ENCODE measurements at places on chromosomes 12 and 14. TPM values are rescaled to one million over a fixed set of nuclear protein-coding genes. Genes with fewer than 3 reads are reported as not detected.

The KRT6C gene
- total RNA-seq, result not detected

The COX8C gene
- 0.94 TPM for total RNA-seq

The MRPL52 gene
- total RNA-seq, result 110 TPM

DNA sequence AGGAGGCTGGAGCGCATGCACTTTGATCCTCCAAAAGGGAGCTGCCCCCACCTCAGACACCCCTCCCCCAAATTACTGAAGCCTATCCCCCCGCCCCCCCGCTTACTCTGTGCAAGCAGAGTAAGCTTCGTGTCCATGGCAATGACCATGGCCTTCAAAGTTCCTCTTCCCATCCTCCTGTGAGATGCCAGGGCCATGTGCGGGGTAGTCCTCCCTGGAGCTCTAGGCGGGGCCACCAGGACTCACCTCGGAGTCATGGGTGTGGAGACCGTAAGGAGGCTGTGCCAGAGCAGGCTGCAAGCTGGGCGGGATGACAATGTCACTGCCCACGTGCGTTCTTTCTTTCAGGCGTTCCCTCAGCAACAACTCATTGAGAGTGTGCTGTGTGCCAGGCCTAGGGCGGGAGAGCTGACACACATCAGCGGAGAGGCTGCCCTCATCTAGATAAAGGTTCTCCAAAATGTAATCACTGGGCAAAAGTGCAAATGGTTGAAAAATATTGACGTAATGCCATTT, 66.8 kb downstream of the C14orf132 start:
- DNase-seq, result peak; percentile 43

DNA sequence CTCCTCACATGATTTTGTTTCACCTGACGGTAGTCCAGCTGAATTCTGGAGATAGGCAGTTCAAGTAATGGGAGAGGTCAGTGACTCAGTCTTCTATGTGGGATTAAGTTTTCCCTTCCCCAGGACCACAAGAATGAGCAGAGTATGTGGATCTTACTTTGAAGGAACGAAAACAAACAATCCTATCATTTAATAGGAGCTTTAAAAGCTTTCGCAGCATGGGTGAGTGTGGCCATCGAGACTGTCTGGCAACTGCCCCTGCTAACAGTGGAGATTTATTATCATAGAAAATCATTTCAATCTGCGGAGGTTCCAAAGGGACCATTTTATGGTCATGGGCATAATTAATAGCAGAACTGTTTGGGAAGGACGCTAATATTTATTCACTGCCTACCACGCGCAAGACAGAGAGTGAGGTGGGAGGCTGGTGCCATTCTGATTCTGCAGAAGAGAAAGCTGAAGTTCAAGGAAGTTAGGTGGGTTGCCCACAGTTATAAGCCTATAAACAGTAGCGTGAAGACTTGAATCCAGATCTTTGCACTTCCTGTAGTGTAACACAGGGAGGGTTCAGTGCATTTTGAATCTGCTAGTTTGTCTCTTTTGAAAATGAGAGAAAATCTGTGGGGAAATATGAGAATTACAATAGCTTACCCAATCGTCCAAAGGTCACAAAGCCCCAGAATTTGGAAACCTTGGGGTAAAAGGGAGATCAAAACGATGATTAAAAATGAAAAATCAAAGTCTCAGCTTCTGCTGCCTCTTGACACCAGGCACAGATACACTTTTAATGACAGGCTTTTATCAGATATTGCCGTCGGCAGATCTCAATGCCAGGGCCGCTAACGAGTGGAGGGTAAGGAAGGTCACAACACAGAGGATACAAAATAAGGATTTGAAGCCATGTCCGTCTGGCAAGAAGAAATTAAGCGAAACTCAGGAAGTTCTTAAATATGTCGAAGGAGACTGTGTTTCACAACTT, 209.6 kb downstream of the CRADD start:
- DNase-seq, result no peak

DNA sequence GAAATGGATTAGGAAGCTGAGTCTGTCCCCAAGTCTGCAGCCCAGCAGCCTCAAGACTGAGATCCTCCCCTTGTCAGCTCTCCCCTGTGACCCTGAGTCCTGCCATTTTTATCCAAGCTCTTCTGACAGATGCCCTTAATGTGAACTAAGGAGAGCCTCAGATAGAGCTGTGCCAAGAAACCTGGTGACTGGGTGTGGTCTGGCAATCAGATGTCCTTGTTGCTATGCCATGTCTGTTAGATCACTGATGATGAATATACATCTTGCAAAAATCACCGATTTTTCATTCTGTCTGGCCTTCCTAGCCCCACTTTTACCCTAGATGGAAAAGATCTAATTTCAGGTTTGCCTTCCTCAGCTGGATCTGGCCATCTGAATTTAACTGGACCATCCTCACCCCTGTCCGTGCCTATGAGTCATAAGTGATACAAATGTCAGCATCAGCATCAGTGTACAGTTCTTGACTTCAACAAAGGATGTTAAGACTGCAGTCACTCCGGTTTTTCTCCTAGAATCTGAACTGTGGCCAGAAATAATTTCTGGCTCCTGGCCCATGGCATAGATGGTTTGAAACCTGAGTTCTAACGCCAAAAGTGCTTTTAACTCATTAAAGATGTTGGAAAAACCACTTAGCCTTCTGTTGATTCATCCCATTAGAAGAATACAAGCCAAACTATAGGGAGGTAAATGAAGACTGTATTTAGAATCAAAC, 61.2 kb upstream of the GRIP1 start:
- no peak for DNase-seq

GRCh38 chr12:76391461-76391860, 43.2 kb upstream of the BBS10 start:
- no peak for DNase-seq

DNA sequence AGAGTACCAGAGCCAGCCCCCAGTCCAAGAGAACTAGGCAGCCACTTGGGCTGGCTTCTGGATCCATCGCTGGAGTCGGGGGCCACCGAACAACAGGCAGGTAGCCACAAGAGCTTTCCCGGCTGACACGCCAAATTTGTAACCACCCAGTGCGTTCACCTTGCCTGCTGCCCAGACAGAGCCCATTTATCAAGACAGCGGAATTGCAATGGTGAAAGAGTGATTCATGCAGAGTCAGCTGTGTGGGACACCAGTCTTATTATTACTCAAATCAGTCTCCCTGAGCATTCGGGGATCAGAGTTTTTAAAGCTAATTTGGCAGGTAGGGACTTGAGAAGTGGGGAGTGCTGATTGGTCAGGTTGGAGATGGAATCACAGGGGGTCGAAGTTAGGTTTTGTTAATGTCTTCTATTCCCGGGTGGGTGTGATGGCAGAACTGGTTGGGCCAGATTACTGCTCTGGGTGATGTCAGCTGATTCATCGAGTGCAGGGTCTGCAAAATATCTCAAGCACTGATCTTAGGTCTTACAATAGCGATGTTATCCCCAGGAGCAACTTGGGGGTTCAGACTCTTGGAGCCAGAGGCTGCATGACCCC, 64.3 kb downstream of the PDE6H start:
- DNase-seq, result no peak

DNA sequence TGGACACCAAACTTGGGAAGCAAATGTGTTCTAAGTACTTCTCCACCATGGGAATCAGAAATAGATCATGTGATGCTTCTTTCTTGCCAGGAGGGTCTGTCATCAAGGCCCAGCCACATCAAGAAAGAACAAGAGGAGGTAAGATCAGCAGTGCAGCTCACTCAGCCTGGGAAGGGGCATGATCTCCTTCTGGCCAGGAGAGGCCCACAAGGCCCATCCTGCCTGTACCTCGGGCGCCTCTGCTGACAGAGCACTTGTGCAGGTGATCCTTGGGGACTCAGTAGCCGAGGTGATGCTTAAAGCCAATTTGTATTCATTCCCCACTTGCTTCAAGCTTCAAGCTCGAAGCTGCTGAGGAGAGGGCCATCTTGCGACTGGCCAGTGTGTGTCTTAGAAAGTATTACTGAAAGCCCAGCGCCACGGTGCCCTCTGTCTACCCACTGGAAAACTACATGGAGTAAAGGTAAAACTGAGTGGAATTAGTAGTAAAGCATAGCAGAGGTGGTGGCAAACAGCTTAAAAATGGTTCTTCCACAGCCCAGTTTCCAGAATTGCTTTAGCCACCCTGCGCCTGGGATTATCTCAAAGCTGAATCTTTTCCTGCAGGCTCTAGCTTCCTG, 26.2 kb downstream of the RTRAF start:
- DNase-seq, result peak; percentile 60

GRCh38 chr14:67934087-67934486, 114.5 kb downstream of the RAD51B start:
- DNase-seq, result no peak

DNA sequence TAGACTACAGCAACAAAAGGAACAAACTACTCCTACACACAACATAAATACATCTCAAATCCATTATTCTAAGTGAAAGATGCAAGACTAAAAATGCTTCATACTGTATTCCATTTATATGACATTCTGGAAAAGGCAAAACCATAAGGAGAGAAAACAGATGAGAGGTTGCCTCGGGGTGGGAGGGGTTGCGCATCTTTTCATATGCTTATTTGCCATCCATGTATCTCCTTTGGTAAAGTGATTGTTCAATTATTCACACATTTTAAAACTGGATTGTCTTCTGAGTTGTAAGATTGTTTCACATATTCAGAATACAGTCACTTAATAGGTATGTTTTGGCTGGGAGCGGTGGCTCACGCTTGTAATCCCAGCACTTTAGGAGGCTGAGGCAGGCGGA, 5.1 kb upstream of the TMEM263 start:
- DNase-seq, result no peak

- DNase-seq, result no peak
Measured at GRCh38 chr14:91827746-91828145, 39.6 kb downstream of the TC2N start.

- DNase-seq, result no peak
Measured at GRCh38 chr12:132029503-132030300, 80.0 kb downstream of the EP400 start.

GRCh38 chr12:71725011-71725410, 29.7 kb upstream of the RAB21 start:
- DNase-seq, result no peak

- DNase-seq, result no peak
Measured at GRCh38 chr12:13183620-13184019, 12.9 kb upstream of the EMP1 start.

GRCh38 chr14:70139384-70139783, 49.4 kb downstream of the SLC8A3 start:
- no peak for DNase-seq

DNA sequence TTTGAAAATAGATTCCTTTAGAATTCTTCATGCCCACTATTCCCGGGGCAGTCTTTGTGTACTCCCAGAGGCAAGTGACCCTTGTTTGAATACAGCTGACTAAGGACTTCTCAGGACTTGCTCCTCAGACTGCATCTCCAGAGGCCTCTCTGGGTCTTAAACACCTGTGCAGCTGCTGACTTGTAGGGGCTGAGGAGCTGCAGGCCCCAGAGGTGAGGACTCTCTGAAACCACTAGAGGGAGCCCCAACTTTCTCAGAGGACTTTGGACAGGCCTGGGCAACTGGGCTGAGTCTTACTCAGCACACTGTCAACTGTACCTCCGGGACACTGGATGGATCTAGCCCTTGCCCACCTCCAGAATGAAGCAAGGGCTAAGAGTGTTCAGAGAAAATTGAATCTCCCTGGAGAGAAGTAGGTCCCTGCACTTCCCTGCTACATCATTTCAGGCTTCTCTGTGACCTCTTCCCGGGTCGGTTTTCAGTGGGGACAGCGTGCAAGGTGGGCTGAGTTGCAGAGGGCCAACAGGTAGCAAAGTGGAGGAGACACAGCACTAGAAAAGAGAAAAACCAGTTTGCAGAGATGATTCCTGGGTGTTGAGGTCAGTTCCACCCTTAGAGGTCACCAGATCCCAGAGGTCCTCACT, 164.6 kb downstream of the TMEM117 start:
- DNase-seq, result no peak

- no peak for DNase-seq
Measured at GRCh38 chr12:127150479-127150878, 1116.5 kb upstream of the TMEM132C start.

DNA sequence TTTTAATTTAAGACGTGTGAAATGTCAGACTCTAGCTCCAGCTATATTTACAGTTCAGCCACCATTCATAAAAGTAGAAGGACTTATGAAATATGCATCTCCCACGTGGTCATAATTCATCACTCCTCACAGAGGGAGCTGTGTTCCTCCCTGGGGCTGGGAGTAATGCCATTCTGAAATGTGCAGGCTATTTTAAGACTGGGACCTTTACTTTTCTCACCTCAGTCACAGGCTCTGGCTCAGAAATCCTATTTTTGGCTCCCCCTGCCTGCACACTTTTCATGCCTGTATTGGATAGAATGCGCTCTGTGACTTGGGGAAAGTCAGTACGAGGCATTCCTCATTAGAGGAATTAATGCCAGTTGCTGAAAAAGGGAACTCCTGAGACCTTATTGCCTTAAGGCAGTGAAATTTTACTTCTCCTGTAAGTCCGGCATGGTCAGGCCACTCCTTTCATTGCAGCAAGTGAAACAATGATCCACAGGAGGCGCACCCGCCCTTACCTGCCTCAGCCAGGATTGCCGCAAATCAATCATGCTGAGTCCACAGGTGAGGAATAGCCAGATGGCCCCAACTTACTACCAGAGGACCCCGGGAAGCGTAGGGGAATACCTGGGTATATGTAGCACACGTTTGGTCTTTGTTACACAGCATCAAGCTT, 1133.2 kb upstream of the TMEM132C start:
- no peak for DNase-seq

GRCh38 chr12:30764251-30764650, 9.5 kb upstream of the CAPRIN2 start:
- no peak for DNase-seq

- DNase-seq, result peak; percentile 6
Measured at GRCh38 chr14:34582117-34582680, 42.7 kb upstream of the EAPP start.

DNA sequence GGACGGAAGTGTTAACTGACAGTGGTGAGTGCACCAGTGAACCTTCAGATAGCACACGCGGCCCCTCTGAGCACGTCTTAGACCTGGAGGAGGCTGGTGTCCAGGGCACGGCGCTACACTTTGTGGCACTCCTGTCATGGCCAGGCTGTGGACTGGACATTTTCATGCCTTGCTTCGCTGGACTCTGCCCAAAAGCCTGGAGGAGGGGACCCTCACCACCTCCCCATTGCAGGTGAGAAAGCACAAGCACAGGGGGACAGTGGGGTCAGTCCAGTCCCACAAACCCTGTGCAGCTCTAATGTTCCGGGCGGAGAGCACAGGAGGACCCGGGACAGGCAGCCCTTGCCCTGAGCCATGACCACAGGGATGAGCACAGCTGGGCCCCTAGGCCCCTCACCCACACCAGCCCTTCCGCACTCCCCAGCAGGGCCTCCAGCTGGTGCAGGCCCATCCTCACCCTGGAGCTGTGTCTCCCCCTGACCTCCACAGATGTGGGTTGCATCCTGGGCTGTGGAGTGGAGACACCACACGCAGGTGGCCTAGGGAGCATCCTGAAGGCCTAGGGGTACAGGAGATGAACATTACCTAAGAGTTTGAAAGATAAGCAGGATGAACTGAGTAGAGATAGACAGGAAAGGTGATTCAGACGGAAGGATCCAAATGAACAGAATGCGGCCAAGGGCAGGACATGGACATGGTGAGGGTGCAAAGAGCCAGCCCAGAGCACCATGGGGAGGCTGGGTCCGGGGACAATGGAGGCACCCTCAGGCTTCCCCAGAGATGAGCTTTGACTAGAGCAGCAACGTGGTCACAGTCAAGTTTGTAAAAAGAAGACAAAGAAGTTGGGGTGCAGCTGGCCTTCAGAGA, 132.8 kb downstream of the BCL11B start:
- no peak for DNase-seq
